Left kidney (tissue), 8 donors: ENCODE measurements at places on chromosomes 6 and 20. TPM values are rescaled to one million over a fixed set of nuclear protein-coding genes. Genes with fewer than 3 reads are reported as not detected.

DNA sequence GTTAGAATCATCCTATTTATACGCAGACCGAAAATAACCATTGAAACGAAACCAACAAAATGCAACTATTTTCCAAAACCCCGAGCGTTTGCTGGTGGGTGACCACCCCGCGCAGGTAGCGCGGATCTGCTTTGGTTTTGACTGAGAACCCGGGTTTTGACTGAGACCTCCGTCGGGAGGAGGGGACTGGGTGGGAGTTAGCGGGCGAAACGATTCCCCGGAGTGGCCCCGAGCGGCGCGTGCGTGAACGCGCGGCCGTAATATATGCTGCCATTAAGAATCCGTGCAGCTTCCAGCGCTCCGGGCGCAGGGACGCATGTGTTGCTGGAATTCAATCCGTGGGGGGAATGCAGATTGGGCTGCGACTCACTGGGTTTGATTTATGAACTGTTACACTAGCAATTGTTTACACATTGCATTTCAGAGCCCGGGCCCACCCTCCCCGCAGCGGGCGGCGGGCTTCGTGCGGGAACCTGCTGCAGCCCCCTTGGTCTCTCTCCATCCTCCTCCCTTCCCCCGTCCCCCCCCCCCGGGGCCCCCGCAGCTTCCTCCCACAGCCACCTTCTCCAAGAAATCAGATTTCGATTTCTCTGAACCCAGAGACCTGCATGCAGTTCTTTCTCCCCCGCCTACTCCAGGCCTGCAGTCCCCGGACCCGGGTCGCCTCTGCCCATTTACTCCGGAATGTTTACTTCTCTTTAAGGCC is 9.9 kb downstream of the NRN1 start:
- peak; percentile 61 for DNase-seq

ABT1 gene
- 12.7 TPM for polyA plus RNA-seq

DNA sequence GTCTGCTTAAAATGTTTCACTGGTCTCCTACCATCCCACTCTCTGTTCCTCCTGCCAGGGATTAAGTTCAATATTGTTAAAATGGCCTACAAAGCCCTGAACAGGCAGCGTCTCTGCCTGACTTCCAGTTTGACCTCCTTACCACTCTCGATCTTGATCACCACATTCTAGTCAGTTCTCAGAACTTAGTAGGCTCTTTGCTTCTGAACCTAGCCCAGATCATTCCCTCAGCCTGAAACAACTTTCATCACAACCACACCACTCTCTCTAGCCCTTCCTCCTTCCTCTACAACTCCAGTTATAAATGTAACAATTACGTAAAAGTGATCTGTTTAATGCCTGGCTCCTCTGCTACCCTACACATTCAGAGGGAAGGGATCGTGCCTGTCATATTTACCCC is 53.3 kb downstream of the ATG5 start:
- no peak for DNase-seq

METTL24 gene
- polyA plus RNA-seq = 14.7 TPM

DNA sequence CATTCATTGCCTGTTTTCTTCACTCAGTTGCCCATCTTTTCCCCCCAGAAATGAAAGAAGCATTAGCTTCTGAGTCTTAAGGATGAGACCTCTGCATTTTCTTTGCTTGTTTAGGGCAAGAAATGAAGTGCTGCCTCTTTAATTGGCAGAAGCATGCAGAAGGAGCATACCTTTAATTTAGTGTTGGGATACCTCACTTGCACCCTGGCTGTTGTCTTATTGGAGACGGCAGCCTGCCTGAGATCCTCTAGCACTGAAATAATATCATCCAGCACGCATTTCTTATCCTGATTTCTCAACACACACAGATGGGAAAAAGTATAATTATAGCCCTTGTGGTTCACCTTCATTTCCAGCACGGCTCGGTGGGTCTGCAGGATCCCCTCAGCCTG is 43.1 kb downstream of the PTCHD4 start:
- DNase-seq = no peak

DNA sequence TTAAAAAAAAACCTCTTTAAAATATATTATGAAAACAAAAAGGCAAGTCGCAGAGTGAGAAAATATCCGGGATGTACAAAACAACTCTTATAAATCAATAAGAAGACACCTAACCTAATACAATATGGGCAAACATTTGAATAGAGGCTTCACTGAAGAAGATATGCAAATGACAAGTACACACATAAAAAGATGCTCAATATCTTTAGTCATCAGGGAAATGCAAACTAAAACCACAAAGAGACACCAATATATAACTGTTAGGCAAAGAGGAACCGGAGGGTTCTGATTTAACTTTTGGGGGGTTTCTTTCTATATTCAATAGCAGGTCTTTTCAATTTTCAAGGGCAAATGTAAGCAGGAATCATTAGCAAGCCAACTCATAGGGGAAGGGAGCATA is 480.7 kb upstream of the SPTLC3 start:
- DNase-seq = no peak

GRCh38 chr6:144566868-144567615 is 281.9 kb downstream of the UTRN start:
- DNase-seq = no peak

DNA sequence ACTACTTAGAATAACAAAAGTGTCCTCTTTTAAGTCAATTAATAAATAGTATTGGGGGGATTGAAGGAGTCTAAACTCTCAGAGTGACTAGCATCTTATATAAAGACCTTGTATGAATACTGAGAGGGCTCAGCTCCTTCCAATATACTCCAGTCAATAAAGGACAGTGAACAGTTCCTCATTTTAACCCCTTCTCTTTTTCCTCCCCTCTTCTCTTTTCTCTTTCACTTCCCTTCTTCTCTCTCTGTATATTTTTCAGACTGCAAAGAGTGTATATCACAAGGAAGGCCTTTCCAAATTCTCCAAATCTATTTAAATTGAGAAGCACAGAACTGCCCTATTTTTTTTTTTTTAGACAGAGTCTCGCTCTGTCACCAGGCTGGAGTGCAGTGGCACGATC is 99.5 kb downstream of the CD164 start:
- DNase-seq = no peak

AVP gene
- 0.28 TPM for polyA plus RNA-seq

GRCh38 chr6:95572098-95572497 is 5.2 kb upstream of the MANEA start:
- DNase-seq = no peak

- DNase-seq = no peak
Measured at GRCh38 chr6:165967810-165968407, 199.7 kb downstream of the TBXT start.

IRAK1BP1 gene
- 13.9 TPM for polyA plus RNA-seq

GABRR1 gene
- polyA plus RNA-seq = 1.2 TPM

GRCh38 chr20:39259808-39260207 is 297.7 kb downstream of the DHX35 start:
- no peak for DNase-seq

- DNase-seq = no peak
Measured at GRCh38 chr6:317448-318144, 25.3 kb downstream of the DUSP22 start.

- no peak for DNase-seq
Measured at GRCh38 chr20:25418776-25419175, 11.3 kb downstream of the GINS1 start.

GRCh38 chr6:137625808-137626207 is 131.6 kb upstream of the OLIG3 start:
- DNase-seq = no peak

CD93 gene
- polyA plus RNA-seq = 37.9 TPM

ZDHHC14 gene
- polyA plus RNA-seq = 19.1 TPM

CEP85L gene
- 8.9 TPM for polyA plus RNA-seq

- no peak for DNase-seq
Measured at GRCh38 chr6:1416191-1416760, 26.9 kb downstream of the FOXF2 start.

LY86 gene
- 1.1 TPM for polyA plus RNA-seq

- no peak for DNase-seq
Measured at GRCh38 chr6:5909721-5910120, 97.0 kb downstream of the NRN1 start.

- DNase-seq = no peak
Measured at GRCh38 chr6:113178349-113178748, 678.8 kb upstream of the MARCKS start.

CUTA gene
- 211 TPM for polyA plus RNA-seq

DNA sequence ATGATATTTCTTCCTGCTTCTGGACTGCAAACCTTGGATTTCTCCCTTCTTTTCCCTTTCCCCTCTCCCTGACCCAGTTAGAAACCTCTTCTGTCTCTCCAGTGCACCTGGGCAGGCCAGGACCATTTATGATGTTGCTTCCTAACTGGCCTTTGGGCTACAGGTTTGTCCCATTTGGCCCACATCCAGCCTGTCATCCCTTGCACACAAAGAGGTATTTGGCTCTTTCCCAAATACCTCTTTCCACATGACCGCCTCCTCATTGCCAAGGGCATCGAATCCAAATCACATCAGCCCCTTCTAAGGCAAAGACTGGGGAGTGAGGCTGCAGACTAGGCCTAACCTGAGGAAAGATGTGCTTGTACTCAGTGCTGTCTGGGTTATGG is 13.6 kb downstream of the FGD2 start:
- DNase-seq = no peak

GRCh38 chr6:155693573-155694418 is 238.2 kb upstream of the NOX3 start:
- peak; percentile 38 for DNase-seq

SLC17A1 gene
- 33.9 TPM for polyA plus RNA-seq

- no peak for DNase-seq
Measured at GRCh38 chr6:108779536-108780275, 68.5 kb upstream of the ARMC2 start.

EPHA7 gene
- polyA plus RNA-seq = 53.5 TPM

HEY2 gene
- polyA plus RNA-seq = 7.4 TPM

DNA sequence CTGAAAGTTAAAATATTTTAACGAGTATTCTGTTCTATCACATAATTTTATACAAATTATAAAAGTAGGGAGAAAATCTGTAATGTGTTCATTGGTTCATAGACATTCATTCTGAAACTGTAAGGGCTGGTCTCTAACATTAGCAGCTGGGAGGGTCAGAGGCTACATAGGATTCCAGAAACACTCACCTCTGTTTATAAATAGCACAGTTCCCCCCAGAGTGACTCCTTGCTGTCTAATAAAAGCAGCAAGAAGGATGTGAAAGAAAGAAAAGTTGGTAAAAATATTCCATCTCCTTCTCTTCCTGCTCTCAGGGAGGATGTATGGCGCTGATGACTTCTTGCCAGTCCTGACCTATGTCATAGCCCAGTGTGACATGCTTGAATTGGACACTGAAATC is 25.3 kb upstream of the NAA20 start:
- no peak for DNase-seq

- DNase-seq = no peak
Measured at GRCh38 chr20:41352106-41352505, 11.5 kb downstream of the LPIN3 start.

GRCh38 chr6:139311831-139312230 is 20.0 kb upstream of the TXLNB start:
- DNase-seq = no peak

GRCh38 chr20:39036011-39036410 is 73.9 kb downstream of the DHX35 start:
- no peak for DNase-seq

DNA sequence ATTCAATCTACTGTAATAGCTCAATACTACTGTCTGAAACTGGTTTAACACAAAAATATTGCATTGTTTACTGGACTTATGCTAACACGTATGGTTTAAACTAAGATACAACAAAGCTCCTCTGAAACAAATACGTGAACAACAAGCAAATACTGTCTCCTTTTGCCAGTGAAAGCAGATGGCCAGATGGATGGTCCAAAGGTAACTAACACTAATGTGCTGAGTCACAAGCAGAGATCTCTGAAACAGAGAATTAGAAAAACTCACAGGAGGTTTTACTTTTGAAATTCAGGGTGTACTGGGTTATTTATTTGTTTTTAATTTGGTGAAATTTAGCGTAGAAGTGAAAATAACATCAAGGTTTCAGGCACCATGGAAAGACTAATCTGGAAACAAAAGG is 124.3 kb upstream of the SOX4 start:
- DNase-seq = no peak

DNA sequence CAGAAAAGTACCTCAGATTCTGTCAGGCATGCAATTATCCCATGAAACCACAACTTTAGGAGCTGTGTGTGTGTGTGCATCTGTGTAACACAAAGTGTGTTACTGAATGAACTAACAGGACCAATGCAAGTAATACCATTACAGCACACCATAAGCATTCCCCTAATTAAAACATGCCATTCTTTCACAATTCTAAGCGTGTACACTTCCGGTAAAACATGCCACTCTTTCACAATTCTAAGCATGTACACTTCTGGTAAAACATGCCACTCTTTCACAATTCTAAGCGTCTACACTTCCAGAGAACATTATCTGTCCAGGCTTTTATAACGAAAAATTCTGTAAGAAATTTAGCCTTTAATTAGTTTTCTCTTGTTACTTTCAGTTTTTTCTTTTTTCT is 238.2 kb downstream of the GMDS start:
- DNase-seq = no peak

GRCh38 chr20:47708953-47709833 is 76.1 kb downstream of the SULF2 start:
- no peak for DNase-seq

DNA sequence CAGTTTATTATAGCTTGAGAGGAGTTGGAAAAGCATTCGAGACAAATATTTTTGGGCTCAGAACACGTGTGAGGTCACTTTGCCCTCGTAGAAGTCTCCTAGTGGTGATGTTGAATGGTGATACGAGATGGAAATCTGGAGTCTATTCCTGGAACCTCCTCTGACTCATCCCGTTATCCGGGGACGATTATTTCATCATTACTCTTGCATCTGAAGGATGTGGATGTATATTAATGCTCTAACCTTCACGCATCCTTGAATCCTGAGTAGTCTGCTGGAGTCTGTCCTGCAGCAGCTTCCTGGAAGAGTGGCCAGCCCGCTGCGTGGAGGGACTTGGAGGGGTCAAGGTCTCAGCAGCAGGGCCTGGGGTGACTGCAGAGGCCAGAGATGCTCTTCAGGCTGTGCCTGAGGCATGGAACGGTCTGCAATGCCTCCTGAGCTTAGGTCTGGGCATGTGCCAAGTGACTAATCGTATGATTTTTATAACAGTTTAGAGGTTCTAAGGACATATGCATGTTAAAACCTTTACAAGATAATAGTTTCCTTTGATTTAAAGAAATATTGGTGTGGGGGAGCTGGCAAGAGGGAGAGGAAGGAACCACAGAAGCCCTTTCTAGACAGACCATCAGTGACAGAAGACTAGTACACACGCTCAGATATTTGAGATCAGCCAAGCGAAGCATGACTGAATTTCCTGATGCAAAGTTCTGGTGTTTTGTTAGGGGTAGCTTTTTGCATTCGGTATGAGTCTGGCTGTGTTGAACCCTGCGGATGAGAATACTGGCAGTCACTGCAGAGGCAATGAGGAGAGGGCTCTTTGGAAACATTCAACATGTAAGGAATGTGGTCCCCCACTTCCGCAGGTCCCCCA is 400.2 kb downstream of the QKI start:
- DNase-seq = no peak

- no peak for DNase-seq
Measured at GRCh38 chr6:4346659-4347333, 211.4 kb upstream of the ECI2 start.

- DNase-seq = no peak
Measured at GRCh38 chr6:142523515-142524375, 221.9 kb downstream of the ADGRG6 start.

- peak; percentile 22 for DNase-seq
Measured at GRCh38 chr6:46626228-46626909, 26.2 kb downstream of the CYP39A1 start.

- peak; percentile 43 for DNase-seq
Measured at GRCh38 chr6:150866991-150867501, 1.5 kb downstream of the MTHFD1L start.

GRCh38 chr6:108277831-108278230 is 17.0 kb upstream of the SNX3 start:
- no peak for DNase-seq

- DNase-seq = no peak
Measured at GRCh38 chr6:13846841-13847240, 32.5 kb upstream of the MCUR1 start.
